ENCODE measurements at places on chromosomes 1 and 21.

GRCh38 chr1:16978139-16978538 is 2.3 kb downstream of the MFAP2 start:
- no peak for DNase-seq

DNA sequence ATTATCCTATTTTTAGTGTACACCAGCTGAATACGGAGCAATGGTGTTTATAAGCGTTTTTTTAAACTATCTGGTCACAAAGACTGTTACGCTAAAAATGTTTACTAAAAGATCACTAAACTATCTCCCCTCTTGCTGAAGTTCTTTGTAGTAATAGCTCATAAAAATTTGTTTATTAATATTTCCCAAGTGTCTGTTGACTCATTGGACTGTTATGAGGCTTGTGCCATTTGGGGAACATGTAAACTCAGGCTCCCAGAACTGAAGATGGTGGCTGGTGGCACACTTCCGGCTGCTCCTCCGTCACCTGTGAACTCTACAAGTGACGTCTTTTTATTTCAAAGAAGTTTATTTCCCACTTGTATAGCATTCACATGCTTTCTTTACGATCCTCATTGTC is 46.3 kb downstream of the AIDA start:
- DNase-seq, result no peak

GRCh38 chr1:222909586-222909985 is 94.7 kb downstream of the DISP1 start:
- DNase-seq, result no peak

GRCh38 chr1:207960346-207960745 is 49.4 kb upstream of the CD34 start:
- DNase-seq, result no peak

- no peak for DNase-seq
These were observed 31.5 kb downstream of the TMCO1 start for GRCh38 chr1:165737196-165737595.

DNA sequence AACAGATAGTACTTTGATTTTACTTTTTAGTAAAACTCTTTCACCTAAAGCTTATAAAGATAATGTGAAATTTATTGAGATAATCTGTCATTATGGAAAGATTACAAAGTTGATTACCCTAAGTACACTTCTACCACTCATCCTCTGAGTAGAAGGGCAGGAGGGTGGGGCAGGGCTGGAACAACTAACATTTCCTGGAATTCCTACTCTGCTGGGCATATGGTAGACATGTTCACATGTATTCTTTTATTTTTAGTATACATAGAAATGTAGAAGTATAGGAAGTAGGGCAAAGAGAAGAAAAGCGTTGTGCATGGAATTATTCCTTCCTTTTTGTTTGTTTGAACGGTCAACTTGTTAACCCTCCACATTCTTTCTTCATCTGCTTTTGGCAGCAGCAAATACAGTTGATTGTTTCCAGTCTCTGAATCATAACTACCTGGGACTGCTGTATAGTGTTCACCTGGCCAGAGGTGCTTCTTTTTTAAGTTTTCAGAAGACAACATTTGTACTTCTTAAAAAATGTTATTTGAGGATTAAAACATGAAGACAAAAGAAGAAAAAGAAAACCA is 85.1 kb downstream of the POU2F1 start:
- DNase-seq, result no peak

- no peak for DNase-seq
These were observed 54.2 kb downstream of the RGL1 start for GRCh38 chr1:183859119-183859518.

- peak; percentile 2 for DNase-seq
These were observed 67.8 kb downstream of the LRIG2 start for GRCh38 chr1:113140588-113141446.

- no peak for DNase-seq
These were observed 410.6 kb upstream of the DEPDC1 start for GRCh38 chr1:68907491-68907890.

DNA sequence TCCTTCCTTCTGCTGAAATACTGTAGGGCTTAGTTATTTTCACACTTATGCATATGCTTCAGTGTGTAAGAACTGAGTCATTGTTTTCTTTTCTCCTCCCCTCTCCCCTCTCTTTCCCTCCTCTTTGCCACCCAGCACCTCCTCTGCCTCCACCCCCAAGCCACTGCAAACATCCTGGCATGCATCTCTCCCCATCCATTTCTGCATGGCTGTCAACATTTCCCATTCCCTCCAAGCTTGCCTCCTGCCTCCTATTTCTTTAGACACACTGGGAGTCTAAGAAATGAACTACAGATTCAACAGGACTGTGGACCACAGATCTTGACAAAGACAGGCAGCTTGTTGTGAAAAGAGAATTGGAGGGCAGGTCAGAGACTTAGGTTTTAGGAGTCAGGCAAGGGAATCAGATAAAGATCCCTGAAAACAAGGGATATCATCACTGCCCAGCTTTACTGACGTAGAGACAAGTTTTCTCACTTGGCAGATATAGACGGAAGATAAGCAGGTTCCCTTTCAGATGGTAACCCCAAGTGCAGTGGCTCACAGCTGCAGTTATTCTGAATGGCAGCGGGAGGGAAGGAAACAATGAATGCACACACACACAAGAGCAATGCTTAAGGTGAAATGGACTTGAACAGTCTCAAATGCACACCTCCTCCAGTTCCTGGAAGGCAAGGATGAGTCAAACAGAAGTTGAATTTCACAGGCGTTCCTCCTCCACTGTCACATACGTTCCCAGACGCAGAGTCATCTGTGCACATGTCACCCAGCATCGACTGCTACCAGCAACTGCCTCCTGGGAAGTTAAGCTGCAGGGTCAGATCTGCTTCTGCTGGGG is 56.1 kb downstream of the HIVEP3 start:
- no peak for DNase-seq

DNA sequence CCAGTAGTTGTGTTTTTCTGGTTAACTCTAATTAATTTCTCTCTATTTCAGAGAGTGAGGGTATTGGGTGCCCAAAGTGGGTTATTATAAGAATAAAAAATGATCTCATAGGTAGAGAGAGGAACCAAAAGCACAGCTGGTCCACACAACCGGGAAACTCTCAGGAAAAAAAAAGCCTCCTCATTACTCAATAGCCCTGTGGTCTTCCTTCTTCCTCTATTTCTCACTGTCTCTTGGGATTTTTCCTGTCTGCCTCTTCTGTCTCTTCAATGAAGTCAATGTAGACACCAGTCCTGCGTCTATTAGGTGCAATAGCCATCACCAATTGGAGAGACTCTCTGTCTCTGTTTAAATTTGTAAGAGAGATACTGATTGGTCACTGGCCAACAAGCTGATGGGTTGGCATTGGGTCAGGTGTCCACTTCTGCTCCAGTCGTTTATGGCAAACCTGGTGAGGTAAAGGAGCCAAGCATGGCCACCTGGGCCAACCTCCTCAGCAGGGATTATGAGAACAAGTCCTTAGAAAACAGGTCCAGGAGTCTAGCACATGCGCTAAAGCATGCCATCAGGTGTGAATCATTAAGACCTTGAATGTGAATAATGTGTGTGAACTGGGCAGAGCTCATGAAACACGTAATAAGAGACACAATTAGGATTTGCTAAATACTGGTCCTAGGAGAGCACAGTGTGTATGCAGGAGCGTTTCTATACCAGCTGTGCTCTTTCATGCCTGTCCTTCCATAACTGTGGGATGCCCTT is 443.0 kb upstream of the RUNX1 start:
- DNase-seq, result no peak

GRCh38 chr1:110605901-110606656 is at the start of gene KCNA2:
KCNA2 (minus strand) TSS chr1:110606358; CDS start chr1:110604782, 1,576 bp downstream.
- DNase-seq, result no peak

DNA sequence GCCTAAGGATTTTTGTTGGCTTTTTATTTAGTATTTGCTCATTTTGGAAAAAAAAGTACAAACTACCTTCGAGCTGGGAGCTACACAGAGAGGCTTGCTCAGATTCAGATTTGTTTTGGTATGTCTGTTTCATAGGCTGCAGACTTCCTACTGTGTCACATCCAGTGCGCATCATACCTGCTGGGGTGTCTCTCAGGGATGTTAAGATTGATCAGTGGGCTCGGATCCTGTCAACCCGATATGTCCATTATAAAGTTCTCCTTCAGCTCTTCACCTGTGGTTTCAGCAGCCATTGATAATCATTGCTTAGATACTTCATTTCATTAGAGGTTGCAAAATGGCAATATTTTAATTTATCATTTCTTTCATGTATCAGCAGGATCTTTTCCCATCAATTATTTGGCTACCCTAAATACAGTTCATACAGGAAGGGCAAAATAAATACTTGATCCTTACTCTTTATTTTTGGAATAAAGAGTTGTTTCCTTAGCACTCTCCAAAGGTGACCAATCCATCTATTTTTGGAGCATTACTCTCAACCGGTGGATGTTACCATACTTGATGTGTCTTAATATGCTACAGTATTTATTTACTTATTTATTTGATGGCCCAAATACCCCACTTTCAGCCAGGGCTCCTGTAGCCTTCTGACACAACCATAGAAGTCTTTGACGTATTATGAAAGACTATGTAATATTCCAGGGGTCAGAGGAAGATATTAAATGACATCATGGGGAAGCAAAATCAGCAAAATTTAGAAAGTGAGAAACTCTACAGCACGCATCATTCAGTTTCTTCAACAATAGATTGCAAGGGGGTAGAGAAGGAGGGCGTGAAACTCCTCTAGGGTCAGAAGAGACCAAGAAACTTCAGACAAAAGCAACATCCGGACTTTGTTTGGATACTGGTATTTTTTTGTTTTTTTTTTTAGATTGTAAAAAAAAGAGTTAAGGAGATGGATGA is 55.3 kb upstream of the HNRNPU start:
- DNase-seq, result no peak

DNA sequence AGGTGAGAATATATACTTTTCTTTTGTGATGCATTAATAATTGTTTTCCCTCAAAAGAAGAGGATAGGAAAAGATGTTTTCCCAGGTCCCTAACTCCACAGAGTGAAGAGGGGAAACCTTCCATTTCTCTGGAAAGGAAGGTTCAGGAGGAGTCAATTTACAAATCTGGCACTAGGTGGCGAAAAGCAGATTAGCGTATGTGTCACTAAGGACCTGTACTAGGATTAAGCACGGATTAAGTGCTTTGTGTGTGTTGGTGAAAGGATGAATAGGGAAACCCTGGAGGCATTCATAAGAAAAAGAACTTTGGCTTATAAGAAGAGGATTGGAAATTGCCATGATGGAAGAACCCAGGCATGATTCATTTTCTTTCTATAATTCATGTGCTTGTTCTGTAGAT is 410.1 kb upstream of the PLXNA2 start:
- no peak for DNase-seq

- no peak for DNase-seq
These were observed 148.3 kb downstream of the MATN1 start for GRCh38 chr1:30575066-30575465.

DNA sequence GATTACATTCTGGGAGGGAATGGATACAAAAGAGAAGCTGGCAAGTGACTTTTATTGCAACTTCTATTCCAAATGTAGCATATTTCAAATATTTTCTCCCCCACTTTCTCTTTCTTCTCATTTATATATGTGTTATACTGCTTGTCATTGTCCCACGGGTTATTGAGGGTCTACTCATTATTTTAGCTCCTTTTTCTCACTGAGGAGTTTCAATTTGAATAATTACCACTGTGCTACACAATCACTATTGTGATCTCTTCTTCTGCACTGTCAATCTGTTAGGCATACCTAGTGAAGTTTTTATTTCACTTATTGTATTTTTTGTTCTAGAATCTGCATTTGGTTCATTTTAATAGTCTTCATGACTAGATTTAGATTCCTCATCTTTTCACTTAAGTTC is 339.7 kb downstream of the PTPRC start:
- no peak for DNase-seq

GRCh38 chr1:240441669-240442068 is 170.3 kb downstream of the GREM2 start:
- DNase-seq, result no peak

DNA sequence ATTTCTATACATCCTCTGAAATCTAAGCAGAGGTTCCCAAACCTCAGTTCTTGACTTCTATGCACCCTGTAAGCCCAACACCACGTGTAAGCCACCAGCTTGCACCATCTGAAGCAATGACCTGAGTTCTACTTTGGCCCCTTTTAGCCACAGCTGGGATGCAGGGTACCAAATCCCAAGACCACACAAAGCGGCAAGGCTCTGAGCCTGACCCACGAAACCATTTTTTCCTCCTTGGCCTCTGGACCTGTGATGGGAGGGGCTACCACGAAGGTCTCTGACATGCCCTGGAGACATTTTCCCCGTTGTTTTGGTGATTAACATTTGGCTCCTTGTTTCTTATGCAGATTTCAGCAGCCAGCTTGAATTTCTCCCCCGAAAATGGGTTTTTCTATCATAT is 38.8 kb downstream of the STXBP3 start:
- no peak for DNase-seq

DNA sequence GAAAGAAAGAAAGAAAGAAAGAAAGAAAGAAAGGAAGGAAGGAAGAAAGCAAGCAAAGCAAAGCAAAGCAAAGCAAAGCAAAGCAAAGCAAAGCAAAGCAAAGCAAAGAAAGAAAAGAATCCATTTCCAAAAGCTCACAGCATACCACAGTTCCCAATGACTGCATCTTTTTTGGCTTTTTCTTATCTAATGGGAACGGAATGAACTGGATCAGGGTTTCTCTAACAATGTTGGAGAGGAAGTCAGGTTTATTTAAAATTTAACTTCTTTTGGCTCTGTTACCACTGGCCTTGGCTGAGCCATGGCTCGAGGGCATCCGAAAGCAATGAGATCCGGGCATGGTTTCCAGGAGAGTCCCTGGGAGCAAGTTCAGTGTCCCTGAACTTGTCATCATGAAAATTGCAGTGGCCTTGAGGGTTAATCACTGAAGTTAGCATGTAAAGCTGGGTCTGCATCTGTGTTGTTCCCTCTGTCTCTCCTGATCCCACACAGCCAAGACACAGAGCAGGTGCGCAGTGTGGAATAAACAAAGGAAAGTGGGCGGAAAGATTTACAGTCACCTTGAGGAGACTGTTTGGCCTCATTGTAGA is 34.6 kb upstream of the CTPS1 start:
- no peak for DNase-seq

All from stimulated activated CD8-positive, alpha-beta memory T cell treated with anti-CD3 and anti-CD28 coated beads, Interleukin-7, amount 100 ng/mL, for 1 hour (primary cell).